A549 treated with CORT108297 at 1 μM for 4 hours (cell line): ENCODE measurements at places on chromosomes 6 and 20. TPM values are rescaled to one million over a fixed set of nuclear protein-coding genes. Genes with fewer than 3 reads are reported as not detected.

TSPO2 gene
- total RNA-seq, result not detected in 5 replicates

CSNK2B gene
- total RNA-seq, result 165 to 184 TPM (median 170 TPM) in 5 replicates

ARG1 gene
- not detected in 5 replicates for total RNA-seq

NNAT gene
- not detected in 5 replicates for total RNA-seq

PPP1R16B gene
- total RNA-seq, result 0.12 to 0.22 TPM (median 0.14 TPM) in 5 replicates

TFAP2C gene
- 13.7 to 16.7 TPM (median 13.8 TPM) in 5 replicates for total RNA-seq

AGPAT4 gene
- 2.9 to 5.0 TPM (median 4.6 TPM) in 5 replicates for total RNA-seq

PNISR gene
- total RNA-seq, result 20.4 to 31.2 TPM (median 28.4 TPM) in 5 replicates

PSMG4 gene
- total RNA-seq, result 17.2 to 31.2 TPM (median 28.7 TPM) in 5 replicates

CST5 gene
- not detected in 5 replicates for total RNA-seq

MAP7 gene
- 24.3 to 31.9 TPM (median 31.5 TPM) in 5 replicates for total RNA-seq

MAFB gene
- total RNA-seq, result 0.07 to 0.13 TPM (median 0.09 TPM) in 4 of 5 replicates, not detected in the other

PTGIS gene
- 0.04 to 0.09 TPM (median 0.07 TPM) in 3 of 5 replicates, not detected in the others for total RNA-seq

TINAG gene
- not detected in 5 replicates for total RNA-seq

GRM1 gene
- total RNA-seq, result 0.02 to 0.06 TPM (median 0.03 TPM) in 3 of 5 replicates, not detected in the others

PTCRA gene
- total RNA-seq, result not detected in 5 replicates

ZFP57 gene
- total RNA-seq, result not detected in 5 replicates

NANP gene
- 7.2 to 8.0 TPM (median 7.8 TPM) in 5 replicates for total RNA-seq

COL19A1 gene
- total RNA-seq, result not detected in 5 replicates

PRL gene
- total RNA-seq, result not detected in 5 replicates

TULP1 gene
- total RNA-seq, result not detected in 5 replicates

SEMG1 gene
- not detected in 5 replicates for total RNA-seq

TRIM15 gene
- total RNA-seq, result 0.08 to 0.09 TPM in 2 of 5 replicates, not detected in the others

OXT gene
- total RNA-seq, result not detected in 5 replicates

PDYN gene
- not detected in 5 replicates for total RNA-seq

LY6G6D gene
- total RNA-seq, result not detected in 5 replicates

SNAP91 gene
- total RNA-seq, result 0.17 to 0.25 TPM (median 0.21 TPM) in 5 replicates

AVP gene
- total RNA-seq, result not detected in 5 replicates

DLK2 gene
- 3.5 to 8.2 TPM (median 7.0 TPM) in 5 replicates for total RNA-seq

CRISP3 gene
- total RNA-seq, result not detected in 5 replicates

HTR1E gene
- not detected in 5 replicates for total RNA-seq

HEY2 gene
- total RNA-seq, result 0.03 to 0.14 TPM (median 0.06 TPM) in 4 of 5 replicates, not detected in the other

ELOVL4 gene
- total RNA-seq, result 1.5 to 2.5 TPM (median 1.9 TPM) in 5 replicates

SIGLEC1 gene
- total RNA-seq, result 0.01 to 0.03 TPM (median 0.02 TPM) in 4 of 5 replicates, not detected in the other

MAP1LC3A gene
- total RNA-seq, result 16.6 to 31.0 TPM (median 26.7 TPM) in 5 replicates

CPXM1 gene
- total RNA-seq, result 0.02 TPM in 1 of 5 replicates, not detected in the others

BTN1A1 gene
- total RNA-seq, result 0.03 TPM in 1 of 5 replicates, not detected in the others

CBLN4 gene
- total RNA-seq, result not detected in 5 replicates

LINC00237 gene
- total RNA-seq, result not detected in 5 replicates

MLN gene
- total RNA-seq, result not detected in 5 replicates

FHL5 gene
- not detected in 5 replicates for total RNA-seq

GNMT gene
- 0.10 to 0.14 TPM (median 0.12 TPM) in 4 of 5 replicates, not detected in the other for total RNA-seq

SLC12A5 gene
- total RNA-seq, result 11.6 to 17.1 TPM (median 15.1 TPM) in 5 replicates

GSTA2 gene
- total RNA-seq, result 0.07 TPM in 1 of 5 replicates, not detected in the others

LKAAEAR1 gene
- total RNA-seq, result 0.82 to 1.7 TPM (median 1.3 TPM) in 5 replicates

RCAN2 gene
- not detected in 5 replicates for total RNA-seq

ECT2L gene
- not detected in 5 replicates for total RNA-seq

ADAM33 gene
- total RNA-seq, result 0.03 to 0.07 TPM (median 0.05 TPM) in 4 of 5 replicates, not detected in the other

OR12D3 gene
- total RNA-seq, result not detected in 5 replicates

MTHFD1L gene
- 38.7 to 44.1 TPM (median 40.7 TPM) in 5 replicates for total RNA-seq

TULP4 gene
- 4.3 to 7.7 TPM (median 5.9 TPM) in 5 replicates for total RNA-seq

HCK gene
- total RNA-seq, result 0.03 to 0.16 TPM (median 0.12 TPM) in 3 of 5 replicates, not detected in the others

WFDC5 gene
- total RNA-seq, result not detected in 5 replicates

ETV7 gene
- 0.13 to 0.18 TPM (median 0.16 TPM) in 4 of 5 replicates, not detected in the other for total RNA-seq

PGBD1 gene
- 4.6 to 6.0 TPM (median 4.8 TPM) in 5 replicates for total RNA-seq

TSBP1 gene
- total RNA-seq, result not detected in 5 replicates

NCOA6 gene
- total RNA-seq, result 17.2 to 22.2 TPM (median 18.1 TPM) in 5 replicates

LAMP5 gene
- total RNA-seq, result 0.05 to 0.06 TPM in 2 of 5 replicates, not detected in the others

RBM12 gene
- 70.5 to 89.1 TPM (median 82.9 TPM) in 5 replicates for total RNA-seq
